Caco-2 (cell line): ENCODE measurements at places on chromosomes 1 and 21.

DNA sequence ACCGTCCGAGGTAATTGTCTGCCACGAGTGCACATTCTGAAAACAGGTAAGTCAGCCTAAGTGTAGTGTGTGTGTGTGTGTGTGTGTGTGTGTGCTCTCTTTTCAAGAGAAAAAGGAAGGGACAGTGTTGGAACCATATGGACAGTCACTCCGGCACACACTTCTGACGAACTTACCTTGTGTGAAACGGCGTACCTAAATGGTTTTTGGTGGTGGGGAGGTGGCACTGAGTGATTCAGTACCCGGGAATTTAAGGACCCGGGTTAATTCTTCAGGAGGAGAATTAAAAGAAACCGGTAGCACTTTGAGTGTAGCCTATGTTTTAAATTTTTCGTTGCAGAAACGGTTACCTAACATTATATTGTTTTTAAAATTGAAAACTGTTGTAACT is 286 bp downstream of the ODR4 start:
- no peak for DNase-seq

DNA sequence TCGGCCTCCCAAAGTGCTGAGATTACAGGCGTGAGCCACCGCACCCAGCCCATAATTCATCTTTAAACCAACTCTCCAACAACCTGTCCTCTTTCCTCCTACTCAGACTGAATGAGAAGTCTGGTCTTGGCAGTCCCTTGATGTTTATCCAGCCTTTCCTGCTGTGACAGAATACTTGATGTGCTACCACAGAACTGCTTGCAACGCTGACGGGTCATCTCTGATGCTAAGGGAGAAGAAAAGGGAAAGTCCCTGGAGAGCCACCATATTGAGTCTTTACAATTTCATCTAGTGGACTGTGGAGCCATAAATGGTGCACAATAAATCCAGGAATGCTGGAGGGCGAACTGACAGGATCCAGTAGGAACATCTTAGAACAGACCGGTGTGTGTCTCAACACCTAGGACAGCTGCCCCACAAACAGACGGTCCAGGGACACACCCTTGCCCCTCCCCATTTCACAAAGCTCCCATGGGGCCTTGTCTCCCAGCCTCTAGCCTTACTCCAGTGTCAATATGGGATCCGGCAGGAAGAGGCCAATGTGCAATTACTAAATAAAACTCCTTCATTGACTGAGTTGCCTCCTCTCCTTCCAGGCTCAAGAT is 30.7 kb downstream of the JAK1 start:
- no peak for DNase-seq

DNA sequence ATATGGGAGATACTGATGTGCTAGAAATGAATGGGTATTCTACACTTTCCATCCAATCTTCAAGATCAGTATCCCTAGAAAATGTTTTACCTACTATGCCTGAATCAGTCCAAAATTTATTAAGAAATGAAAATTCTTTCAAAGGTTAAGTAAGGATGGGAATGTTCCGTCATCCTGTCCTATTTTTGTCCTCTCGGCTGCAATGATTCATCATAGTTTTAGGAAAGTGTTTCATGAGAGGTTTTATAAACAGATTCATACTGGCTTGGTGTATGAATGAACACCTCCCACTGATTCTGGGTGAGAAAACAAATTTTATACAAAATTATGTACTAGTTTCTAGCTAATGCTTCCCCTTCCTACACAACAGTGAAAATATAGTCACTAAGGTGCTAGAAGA is 504.6 kb upstream of the NR5A2 start:
- DNase-seq = no peak

GRCh38 chr1:20109223-20109856 is 10.0 kb downstream of the PLA2G2D start:
- no peak for DNase-seq

- DNase-seq = no peak
Measured at GRCh38 chr1:101479945-101480344, 243.1 kb downstream of the S1PR1 start.

- DNase-seq = no peak
Measured at GRCh38 chr1:19381261-19381660, 69.1 kb downstream of the SLC66A1 start.

DNA sequence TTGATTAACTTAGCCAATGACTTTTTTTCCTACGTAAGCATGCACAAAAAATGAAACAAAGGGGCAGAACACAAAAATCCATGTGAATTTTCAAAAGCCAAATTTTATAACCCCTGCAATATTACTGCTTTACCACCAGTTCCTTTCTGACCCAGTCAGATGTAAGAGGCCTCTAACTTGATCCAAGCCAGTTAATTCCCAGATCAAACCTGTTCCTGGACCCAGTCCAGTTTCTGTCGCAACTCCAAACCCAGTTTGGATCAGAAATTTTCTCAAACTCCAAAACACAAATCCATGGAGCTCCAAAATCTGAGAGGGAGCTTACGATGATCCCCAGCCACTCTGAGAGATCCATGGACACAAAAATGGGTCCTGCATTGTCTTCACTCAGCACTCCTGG is 7.8 kb upstream of the ZYG11A start:
- no peak for DNase-seq

GRCh38 chr1:60502506-60502905 is 428.9 kb upstream of the C1orf87 start:
- no peak for DNase-seq

DNA sequence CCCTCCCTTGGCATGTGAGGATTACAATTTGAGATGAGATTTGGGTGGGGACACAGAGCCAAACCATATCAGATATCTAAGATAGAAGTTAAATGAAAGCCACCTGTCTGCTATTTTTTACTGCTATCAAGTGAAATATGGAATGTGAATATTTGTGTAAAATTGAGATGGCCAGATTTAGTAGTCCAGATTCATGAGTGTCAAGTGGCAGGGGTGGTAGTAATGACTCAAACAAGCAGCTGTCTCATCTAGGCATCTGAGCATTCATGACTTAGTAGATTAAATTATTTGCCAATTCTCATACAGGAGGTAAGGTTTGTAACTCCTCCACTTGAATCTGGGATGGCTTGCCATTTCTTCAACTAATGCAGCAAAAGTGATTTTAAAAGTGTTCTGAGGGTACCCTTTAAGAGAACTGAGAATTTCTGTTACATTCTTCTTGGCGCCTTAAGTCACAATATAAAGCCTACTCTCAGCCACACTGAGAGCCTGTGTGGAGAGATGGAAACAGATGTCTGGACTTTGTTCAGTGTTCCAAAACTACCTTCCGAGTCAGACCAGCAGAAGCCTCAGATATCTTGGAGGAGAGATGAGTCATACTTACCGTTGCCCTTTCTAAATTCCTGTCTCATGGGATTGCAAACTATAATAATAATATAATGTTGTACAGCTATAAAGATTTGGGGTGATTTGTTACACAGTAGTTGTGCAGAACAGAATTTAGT is 1065.6 kb upstream of the TMPRSS15 start:
- DNase-seq = no peak

DNA sequence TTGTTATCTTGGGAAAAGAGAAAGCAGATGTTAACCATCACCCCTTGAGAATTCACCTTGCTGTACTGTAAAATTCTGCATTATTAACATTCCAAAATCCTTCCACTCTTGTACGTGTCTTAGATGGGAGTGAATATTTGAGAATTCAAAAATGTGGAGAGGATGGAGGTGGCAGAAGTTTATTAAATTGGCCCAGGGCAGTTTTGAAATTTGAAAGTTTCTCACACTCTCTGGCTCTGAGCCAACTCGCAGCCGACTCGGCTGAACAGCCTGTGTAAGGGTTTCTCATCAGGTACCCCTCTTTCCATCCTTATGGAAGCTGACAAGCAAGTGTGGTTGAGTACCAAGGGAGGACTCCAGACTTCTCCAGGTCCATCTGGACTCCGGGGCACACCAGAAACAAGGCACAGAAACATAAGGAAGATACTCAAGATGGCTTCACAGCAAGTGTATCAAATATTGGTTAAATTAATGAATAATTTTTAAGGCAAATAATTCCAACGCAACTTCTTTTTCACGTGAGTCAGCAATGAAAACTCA is 45.1 kb downstream of the RRAGC start:
- DNase-seq = no peak

GRCh38 chr1:165539908-165540307 is 3.9 kb upstream of the LRRC52 start:
- DNase-seq = no peak

- no peak for DNase-seq
Measured at GRCh38 chr1:182430263-182431068, 19.5 kb upstream of the RGSL1 start.

- DNase-seq = no peak
Measured at GRCh38 chr1:39488793-39489566, 2.5 kb upstream of the BMP8A start.

DNA sequence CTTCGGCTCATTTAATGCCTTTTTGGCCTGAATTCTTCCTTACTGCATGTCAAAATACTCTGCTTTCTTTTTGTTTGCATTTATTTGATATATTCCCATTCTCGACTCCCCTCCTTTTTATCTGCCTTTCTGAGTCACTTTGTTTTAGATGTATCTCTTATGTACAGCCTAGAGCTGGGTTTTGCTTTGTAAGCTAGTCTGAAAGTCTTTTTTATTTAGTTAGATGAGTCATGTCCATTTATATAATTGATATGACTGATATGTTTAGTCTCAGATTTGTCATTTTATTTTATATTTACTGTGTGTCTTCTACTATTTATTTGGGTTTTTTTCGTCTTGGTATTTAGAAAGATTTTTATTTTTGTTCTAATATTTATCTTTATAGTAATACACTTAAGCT is 33.6 kb upstream of the GNG5 start:
- no peak for DNase-seq

DNA sequence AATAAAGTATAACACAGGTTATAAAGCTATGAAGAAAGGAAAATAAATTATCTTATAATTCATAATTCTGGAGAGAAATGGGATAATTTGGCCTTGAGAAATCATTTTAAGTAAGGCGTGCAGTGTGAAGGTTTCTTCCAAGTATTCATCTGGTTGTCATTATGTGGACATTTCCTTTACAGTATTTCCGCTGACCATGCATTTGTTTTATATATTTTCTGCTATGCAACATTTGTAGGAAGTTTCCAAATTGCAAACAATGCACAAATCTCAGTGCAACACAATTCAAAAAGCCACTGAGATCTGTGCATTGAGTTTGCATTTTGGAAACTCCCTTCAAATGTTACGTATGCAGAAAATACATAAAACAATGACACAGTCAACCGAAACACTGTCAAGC is 17.8 kb downstream of the ZNF670 start:
- no peak for DNase-seq

DNA sequence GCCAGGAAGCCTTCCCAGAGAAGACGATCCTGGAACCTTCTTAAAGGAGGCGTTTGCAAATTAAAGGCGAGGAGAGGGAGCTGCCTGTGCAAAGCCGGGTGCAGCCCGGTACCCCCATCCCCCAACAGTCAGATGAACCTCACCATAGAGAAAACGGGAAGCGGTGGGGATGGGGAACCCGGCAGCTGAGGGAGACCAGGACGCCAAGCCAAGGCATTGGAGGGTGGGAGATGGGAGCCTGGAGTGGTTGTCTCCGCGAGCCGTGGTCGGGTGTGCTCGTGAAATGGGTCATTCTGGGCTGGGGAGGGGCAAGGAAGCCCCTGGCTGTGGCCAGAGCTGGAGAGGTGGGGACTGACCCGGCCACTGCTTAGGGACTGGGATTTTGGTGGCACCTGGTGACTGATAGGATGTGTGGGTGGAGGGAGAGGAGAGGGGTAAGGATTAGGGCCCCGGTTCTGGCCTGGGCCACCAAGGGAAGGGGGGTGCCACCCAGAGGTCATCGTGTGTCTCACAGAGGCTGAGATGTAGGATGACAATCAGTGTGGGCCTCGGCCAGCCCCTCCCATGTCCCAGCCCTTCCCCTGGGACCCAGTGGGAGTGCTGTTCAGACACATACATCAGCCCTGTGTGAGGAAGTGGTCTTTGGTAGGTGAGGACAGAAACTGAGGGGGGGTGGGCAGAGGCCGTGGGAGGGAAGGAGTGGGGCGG is 676 bp upstream of the PADI2 start:
- DNase-seq = no peak

- no peak for DNase-seq
Measured at GRCh38 chr1:4854367-4854766, 200.0 kb downstream of the AJAP1 start.

GRCh38 chr1:19390901-19391595 is 78.9 kb downstream of the SLC66A1 start:
- no peak for DNase-seq

DNA sequence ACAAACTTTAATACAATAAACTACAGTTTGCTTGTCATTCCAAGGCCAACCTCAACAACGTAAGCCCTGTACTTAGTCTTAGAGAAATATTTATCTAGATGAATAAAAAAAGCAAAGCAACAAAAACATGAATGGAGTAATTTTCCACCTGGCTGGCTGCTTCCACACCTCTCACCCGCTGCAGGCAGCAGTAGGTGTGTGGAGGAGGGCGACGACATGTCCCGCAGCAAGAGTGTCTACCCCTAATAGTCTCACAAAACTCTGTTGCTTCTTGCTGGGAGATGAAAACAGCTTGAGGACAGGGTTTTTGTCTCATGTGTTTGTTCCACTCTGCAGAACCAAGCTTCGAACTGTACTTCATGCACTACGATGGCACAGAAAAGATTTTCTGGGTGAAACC is 48.8 kb upstream of the IGSF5 start:
- DNase-seq = no peak
